Spinal cord (tissue), 10 donors: ENCODE measurements at places on chromosomes 4 and X. TPM values are rescaled to one million over a fixed set of nuclear protein-coding genes. Genes with fewer than 3 reads are reported as not detected.

DNA sequence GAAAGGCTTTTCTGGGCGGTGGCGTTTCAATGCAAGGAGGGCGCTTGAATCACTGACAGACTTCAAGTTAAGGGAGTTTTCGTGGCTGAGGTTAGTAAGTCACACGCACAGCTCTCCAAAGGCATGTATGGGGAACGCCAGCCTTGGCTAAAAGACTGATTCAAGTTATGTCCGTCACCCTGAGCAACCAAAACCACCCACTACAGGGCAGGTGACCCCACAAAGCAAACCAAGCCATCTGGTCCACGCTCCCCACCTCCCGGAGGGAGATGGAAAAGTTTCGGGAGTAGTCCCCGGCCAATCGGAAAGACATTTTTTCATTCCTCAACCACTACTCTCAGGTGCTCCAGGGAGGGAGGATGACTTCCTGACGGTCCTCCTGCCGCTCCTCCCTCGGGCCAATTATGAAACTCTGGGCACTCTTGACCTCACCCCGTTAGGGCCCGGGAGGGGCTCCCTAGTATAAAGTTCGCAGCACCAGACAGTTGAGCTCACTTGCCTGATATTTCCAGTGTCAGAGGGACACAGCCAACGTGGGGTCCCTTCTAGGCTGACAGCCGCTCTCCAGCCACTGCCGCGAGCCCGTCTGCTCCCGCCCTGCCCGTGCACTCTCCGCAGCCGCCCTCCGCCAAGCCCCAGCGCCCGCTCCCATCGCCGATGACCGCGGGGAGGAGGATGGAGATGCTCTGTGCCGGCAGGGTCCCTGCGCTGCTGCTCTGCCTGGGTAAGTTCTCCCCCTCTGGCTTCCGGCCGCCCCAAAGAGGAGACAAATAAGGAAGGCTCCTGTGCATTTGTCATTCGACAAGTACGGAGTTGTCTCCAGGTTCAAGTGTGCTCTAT lies at the start of gene EREG:
EREG (plus strand) TSS at position 494 of the 840 bp plus-strand sequence; CDS start at position 658, 164 bp downstream.
- DNase-seq, result no peak

- DNase-seq, result no peak
Observed at GRCh38 chrX:108437349-108438109, 693 bp downstream of the COL4A6 start.

- no peak for DNase-seq
Observed at GRCh38 chr4:176153124-176153523, 42.3 kb downstream of the SPATA4 start.

DNA sequence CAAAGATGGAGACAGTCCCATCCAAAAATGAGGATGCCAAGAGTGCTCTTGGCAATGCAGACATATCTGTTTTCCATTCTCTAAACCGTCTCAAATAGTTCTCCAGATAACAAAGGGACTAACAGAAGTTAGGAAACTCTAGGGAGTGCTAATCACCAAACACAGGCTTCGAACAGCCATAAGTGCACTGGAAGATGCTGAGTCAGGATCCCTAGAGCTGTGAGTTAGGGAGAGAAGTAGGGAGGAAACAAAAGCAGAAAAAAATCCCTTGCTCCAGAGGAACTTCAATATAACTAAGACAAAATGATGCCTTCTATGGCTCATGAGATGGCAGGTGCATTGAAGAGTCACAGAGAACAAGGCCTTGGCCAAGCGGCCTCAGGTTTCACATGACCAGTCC lies 251.0 kb upstream of the PPARGC1A start:
- DNase-seq, result no peak

DNA sequence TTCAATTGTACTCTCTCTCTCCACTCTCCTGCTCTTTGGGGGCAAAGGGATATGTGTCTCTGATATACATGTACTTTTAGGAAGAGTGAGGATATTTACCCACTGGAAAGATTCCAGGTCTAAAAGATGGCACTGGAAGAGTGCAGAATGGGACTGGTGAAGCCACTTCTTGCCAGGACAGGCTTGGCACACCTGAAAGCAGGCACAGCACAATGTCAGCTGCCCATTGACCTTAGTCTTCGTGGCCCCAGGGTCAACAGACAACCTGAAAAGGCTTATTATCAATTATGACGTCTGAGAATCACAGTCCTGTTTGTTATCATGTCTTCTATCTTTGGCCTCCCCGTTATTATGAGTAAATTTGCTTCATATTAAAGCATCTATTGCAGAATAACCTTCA lies 86.7 kb upstream of the PAK3 start:
- DNase-seq, result no peak

DNA sequence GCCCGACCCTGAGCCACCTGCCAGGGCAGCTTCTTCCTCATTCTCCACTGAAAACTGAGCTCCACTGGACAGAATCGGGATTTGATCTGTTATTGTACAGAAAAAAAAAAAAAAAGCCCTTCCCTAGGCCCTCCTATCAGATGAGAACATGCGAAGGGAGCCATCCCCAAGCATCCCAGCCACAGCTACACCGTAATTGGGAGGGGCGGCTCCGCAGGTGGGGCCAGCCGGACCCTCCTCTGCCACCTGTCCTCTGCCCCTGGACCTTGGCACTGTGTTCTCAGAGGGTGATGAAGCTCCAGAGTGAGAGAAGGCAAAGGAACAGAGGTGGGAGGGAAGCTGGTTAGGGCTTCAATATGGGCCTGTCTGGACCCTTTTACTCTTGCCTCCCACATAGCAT lies 240.0 kb upstream of the PSAPL1 start:
- no peak for DNase-seq

- DNase-seq, result no peak
Observed at GRCh38 chr4:165055601-165056000, 1.9 kb downstream of the TRIM75 start.

DNA sequence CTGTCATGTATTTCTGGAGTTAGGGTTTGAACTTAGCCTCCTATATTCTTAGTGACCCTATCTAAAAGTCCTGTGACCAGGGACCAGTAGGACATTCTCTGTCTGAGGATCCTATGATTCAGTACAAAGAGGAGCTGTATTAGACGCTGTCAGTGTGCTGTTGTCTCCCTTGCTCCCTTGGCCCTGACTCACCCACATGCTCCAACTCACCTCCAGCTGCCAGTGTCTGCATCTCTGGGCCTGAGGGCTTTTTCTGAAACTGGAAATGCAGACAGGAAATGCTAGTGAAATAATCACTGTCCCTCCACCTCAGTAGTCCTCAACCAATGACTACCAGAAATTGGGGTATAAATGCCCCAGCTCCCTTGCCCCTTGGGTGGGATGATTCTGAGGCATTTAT lies 535.3 kb upstream of the RPS6KA3 start:
- no peak for DNase-seq

DNA sequence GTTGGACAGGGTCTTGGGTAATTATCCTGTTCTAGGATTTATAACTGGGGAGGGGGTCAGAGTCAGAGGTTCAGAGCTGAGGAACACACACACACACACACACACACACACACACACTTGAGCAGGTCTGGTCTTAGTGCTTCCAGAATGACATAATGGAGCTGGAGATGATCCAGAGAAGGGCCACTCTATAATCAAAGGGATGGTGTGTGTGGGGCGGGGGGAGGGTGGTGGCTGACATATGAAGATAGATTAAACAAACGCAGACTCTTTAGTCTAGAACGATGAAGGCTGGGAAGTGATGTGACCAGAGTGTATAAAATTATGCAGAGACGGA lies 434 bp upstream of the TMEM255A start:
- no peak for DNase-seq

- no peak for DNase-seq
Observed at GRCh38 chrX:43504394-43504793, 151.7 kb upstream of the MAOA start.

DNA sequence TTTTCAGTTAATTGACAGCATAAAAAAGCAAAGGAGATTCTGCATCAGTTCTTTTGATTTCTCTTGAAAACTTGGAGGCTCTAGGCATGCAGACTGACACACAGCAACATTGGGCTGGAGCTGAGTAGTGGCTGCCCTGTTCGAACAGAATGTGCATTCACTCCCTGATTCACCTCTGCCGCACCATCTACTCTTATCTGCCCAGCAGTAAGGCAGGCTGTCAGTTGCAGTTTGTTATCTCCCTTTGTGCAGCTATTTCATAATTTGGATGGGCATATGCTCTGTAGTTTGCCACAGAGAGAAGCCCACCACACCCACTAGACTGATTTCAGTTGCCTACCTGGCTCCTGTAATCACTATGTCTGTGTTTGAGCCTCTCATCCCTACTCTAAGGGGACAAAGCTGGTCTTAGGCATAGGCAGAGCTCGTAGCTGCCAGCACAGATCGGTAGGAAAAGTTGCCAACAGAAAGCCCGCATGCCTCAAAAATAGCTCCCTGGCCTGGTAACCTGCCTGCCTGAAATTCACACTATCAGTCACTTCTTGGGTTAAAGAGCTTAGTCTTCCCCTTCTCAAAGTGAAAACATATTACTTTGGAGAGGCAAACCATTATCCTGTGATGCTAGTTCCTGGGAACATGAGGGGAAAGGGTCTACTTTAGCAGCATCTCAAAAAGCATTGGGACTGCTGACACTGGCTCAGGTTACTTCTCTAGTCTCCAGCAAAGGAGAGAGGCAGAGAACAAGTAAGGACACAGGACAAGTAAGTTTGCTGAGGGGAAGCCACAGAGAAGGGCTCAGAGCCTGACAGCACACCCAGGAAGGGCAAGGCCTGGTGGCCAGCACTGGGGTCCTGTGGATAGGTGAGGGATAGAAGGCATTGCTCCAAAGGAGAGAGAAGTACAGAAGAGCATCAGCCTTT lies 75.9 kb upstream of the TMEM164 start:
- DNase-seq, result no peak

GRCh38 chr4:8038719-8039251 lies 99.1 kb upstream of the AFAP1 start:
- no peak for DNase-seq

DNA sequence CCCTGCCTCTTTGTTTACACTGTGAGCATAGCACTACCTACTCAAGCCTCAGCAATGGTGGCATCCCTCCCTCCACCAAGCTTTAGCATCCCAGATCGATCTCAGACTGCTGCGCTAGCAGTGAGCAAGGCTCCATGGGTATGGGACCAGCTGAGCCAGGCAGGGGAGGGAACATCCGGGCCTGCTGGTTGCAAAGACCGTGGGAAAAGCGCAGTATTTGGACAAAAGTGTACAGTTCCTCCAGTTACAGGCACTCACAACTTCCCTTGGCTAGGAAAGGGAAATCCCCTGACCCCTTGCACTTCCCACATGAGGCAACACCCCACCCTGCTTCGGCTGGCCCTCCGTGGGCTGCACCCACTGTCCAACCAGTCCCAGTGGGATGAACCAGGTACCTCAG lies 26.5 kb downstream of the EGF start:
- DNase-seq, result no peak

- DNase-seq, result no peak
Observed at GRCh38 chr4:55172694-55173287, 47.4 kb upstream of the KDR start.

GRCh38 chr4:71113294-71113693 lies 119.8 kb downstream of the DCK start:
- DNase-seq, result no peak

GRCh38 chr4:66855956-66856355 lies 689.3 kb downstream of the CENPC start:
- DNase-seq, result no peak

DNA sequence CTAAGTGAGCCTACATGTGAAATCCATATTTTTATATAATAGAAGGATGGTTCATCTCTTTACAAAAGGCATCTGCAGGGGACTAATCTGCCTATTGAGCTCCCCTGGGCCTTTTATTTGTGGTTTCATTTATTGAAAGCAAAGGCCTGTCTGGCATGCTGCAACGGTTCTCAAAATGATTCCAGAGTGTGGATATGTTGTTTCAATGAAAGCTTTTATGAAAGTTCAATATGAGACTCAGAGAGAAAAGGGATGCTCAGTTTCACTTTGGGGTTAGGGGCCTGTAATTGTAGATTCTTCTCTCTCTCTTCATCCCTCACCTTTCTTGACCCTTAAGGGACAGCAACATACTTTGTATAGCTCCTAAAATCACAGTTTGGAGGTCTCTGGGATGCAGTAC lies 204.2 kb upstream of the CASK start:
- no peak for DNase-seq

GRCh38 chr4:46648088-46648744 lies 258.3 kb upstream of the GABRA2 start:
- DNase-seq, result no peak

GRCh38 chr4:85477534-85477933 lies 2.6 kb downstream of the ARHGAP24 start:
- DNase-seq, result no peak

The GUCY2F gene
- 0.28 TPM for total RNA-seq

The EDA gene
- 15.2 TPM for total RNA-seq

The ZNF182 gene
- 6.4 TPM for total RNA-seq

The GABRB1 gene
- 11.7 TPM for total RNA-seq

The CLDN22 gene
- total RNA-seq, result 0.06 TPM

The HSFX3 gene
- total RNA-seq, result not detected

The HSD17B13 gene
- total RNA-seq, result 1.5 TPM

The GUCY1B1 gene
- total RNA-seq, result 63.7 TPM

The RS1 gene
- total RNA-seq, result not detected

The ARHGEF9 gene
- 56.0 TPM for total RNA-seq
